ENCODE measurements at places on chromosomes 6 and 20. TPM values are rescaled to one million over a fixed set of nuclear protein-coding genes. Genes with fewer than 3 reads are reported as not detected.

Gene C20orf144
- 0.14 TPM for polyA plus RNA-seq

Gene FILIP1
- 0.12 TPM for polyA plus RNA-seq

Gene PGM3
- 116 TPM for polyA plus RNA-seq

Gene CAPN11
- polyA plus RNA-seq = 0.04 TPM

Gene BEND6
- 9.2 TPM for polyA plus RNA-seq

Gene SAPCD1
- polyA plus RNA-seq = 0.88 TPM

Gene ASIP
- not detected for polyA plus RNA-seq

Gene YTHDF1
- 22.4 TPM for polyA plus RNA-seq

Gene SLPI
- not detected for polyA plus RNA-seq

Gene COL19A1
- polyA plus RNA-seq = 0.09 TPM

Gene C6orf118
- polyA plus RNA-seq = not detected

Gene GABRR1
- polyA plus RNA-seq = not detected

Gene MAK
- polyA plus RNA-seq = not detected

Gene PPIL6
- polyA plus RNA-seq = 0.83 TPM

Gene ESR1
- 0.02 TPM for polyA plus RNA-seq

Gene NKX2-2
- not detected for polyA plus RNA-seq

Gene ERVFRD-1
- not detected for polyA plus RNA-seq

Gene C6orf89
- 59.7 TPM for polyA plus RNA-seq

Data from AG04450 (cell line).